Activated CD8-positive, alpha-beta T cell treated with anti-CD3 and anti-CD28 coated beads for 36 hours (primary cell): ENCODE measurements at places on chromosomes 6 and 20. TPM values are rescaled to one million over a fixed set of nuclear protein-coding genes. Genes with fewer than 3 reads are reported as not detected.

DNA sequence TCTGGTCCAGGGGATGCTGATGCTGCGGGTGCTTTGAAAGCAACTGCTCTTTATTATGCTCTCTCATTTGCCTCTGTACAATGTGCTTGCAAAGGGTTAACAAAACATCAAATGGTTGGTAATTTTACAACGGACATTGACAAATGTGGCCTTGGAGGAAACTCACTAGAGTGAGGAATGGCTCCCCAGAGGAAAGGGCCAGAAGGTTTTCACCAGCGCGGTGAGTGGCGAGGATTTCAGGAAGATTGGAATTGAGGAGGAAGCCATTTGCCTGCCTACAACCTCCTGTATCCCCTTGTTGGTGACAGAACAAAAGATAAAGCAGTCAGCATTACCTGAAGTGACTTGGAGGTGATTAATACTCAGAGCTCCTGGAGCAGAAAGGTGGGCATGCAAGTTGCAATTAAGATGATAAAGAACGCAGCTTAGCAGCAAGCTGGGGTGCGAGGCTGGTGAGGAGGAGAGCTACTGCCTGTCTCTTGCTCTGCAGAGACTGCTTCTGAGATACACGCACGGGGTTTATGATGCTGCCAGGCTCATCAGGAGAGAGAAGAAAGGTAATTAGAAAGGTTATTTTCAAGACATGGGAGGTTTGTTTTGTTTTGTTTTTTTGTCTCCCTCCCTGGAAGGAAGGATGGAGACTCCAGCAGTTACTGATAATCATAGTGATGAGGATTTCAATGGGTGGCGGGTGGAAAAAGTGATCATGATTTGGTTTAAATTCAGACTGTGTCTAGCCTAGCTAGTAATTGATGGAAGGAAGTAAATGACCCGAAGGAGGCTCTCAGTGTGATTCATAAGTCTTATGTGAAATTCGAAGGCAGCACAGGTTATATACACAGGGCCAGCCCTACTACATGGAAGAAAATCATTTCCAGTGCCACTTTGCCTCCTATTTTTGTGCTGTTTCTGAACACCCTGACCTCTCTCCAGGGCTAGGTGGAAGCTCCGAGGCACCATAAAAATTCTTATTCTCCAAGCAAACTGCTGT, 141.6 kb upstream of the DTNBP1 start:
- H3K27ac ChIP-seq, result no peak overlapping the region
- DNase-seq, result no peak
- H3K27me3 ChIP-seq, result no peaks in the 10 kb centered on the region
- H3K4me1 ChIP-seq, result no peaks in the 10 kb centered on the region
- no peaks in the 10 kb centered on the region for H3K36me3 ChIP-seq

DNA sequence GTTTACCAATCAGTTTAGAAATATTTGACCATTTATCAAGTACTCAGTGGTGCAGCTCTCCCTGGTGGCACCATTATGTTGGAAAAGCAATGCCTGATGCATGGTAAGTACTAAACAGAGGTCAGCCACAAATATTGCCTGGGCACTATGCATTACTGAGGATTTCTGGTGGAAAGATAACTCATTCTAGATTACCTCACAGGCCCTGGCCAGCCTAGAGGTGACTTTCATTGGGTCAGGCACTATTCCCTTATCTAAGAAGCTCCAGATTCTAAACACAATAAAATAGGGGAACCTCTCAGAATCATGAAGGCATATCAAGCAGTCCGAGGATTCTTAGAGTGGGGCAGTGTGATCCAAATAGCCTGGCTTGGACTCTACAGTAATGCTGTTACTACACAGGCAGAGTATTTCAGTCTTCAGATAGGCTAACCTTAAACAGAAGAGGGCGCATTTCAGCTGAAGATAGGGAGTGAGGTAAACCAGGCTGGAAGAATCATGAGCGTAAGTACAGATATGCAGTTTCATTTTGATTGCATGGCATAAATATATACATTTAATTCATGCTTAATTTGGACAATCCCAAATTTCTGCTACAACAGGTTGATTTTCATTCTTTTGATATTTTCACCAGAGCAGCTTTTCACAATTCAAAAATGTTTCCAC, 12.1 kb downstream of the LGSN start:
- H3K27me3 ChIP-seq, result peaks cover 3% of the 10 kb centered on the region
- H3K36me3 ChIP-seq, result no peaks in the 10 kb centered on the region
- H3K4me3 ChIP-seq, result no peak overlapping the region
- no peak for DNase-seq

DNA sequence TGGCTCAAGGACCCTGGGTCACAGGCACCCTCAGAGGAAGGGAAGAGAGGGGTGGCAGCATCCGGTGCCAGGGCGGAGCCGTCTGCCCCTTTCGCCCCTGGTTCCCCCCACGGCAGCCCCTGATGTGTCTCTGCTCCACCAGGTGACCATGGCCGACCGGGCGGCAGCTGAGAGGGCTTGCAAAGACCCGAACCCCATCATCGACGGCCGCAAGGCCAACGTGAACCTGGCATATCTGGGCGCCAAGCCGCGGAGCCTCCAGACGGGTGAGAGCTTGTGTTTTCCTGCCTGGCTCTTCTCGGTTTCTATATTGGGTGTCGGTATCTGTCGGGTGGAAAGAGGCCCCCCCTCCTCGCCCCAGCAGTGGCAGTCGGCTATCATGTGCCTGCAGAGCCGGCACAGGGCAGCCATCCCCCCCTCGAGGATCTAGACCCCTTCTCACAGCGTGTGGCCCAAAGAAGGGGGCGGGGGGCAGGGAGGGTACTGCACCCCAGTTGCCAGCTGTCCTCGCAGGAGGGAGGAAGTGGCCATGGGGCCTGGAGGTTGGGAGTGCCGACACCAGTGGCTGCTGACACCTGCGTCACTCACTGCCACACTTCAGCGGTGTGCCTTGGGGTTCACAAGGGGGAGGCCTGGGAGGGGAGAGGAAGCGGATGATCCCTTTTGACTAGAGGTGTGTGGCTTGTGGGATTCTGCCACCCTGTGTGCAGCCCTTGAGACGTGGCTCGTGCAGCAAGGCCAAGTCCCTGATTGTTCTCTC, 1.5 kb downstream of the RBM38 start:
- DNase-seq, result peak; percentile 88
- H3K4me3 ChIP-seq, result peak overlapping the region; percentile 84
- H3K4me1 ChIP-seq, result peaks cover 50% of the 10 kb centered on the region
- H3K27ac ChIP-seq, result peak overlapping the region; percentile 93

- peaks cover 13% of the 10 kb centered on the region for H3K36me3 ChIP-seq
- peak; percentile 13 for DNase-seq
- H3K27me3 ChIP-seq, result no peaks in the 10 kb centered on the region
- peaks cover 30% of the 10 kb centered on the region for H3K4me1 ChIP-seq
These were observed 76.4 kb downstream of the SSR1 start for GRCh38 chr6:7236306-7237209.

DNA sequence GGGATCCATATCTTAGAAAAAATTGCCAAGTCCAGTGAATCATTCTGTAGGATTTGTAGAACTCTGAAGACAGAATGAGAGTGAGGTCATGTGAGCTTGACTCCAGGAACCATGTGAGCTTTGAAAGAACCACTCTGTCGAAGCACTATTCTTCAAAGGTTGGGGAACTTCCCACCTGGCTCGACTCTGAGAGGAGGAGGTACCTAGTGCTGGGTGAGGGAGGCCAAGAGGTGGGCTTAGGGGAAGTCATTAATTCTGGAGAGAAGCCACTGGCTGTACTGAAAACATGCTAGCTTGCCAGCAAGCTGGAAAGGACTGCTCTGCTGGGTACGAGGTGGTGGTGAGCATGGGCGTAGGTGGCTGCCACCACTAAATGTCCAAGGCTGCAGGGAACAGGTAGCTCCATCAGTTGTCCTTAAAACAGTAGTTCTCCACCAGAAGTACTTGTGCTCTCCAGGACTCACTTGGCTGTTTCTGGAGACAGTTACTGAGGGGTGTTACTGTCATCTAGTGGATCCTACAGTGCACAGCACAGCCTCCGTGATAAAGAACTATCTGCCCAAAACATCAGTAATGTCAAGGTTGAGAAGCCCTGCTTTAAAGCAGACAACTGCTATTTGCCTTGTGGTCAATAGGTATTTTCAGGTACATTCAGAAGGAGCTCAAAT, 34.7 kb upstream of the SYNJ2 start:
- H3K36me3 ChIP-seq, result peaks cover 50% of the 10 kb centered on the region
- peak; percentile 36 for DNase-seq
- no peak overlapping the region for H3K4me3 ChIP-seq
- peak overlapping the region; percentile 62 for H3K27ac ChIP-seq
- peaks cover 32% of the 10 kb centered on the region for H3K4me1 ChIP-seq

DNA sequence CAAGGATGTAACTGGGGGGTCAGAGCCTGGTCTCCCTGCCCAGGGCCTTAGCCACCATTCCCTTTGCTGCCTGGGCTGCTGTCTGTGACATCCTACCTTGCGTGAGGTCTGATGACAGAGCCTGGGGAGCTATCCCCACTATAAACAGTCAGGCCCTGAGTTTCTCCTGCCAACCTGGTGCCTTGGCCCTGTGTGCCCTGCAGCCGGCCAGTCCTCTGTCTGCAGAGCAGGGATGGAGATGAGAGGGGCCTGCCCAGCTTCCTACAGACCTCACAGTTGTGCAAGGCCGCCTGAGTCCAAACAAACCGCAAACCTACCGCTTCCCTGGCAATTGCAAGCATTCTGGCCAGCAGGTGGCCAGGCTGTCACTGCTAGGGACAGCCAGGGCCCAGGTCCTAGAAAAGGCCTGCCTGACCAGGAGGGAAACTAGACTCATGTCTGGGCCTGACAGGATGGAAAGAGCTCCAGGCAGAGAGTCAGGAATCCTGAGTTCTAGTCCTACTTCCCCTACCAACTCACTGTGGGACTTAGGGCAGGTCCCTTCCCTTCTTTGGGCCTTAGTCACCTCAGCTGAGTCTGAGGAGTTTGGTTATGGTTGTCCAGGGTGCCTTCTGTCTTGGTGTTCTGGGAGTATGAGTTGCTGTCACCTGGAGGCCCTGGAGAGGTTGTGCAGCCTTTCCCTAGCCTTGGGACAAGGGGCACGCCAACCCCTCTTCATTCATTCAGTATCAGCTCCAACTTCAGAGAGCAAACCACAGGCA, 86.2 kb downstream of the VEGFA start:
- DNase-seq, result no peak
- H3K4me1 ChIP-seq, result no peaks in the 10 kb centered on the region
- H3K4me3 ChIP-seq, result no peak overlapping the region
- H3K27ac ChIP-seq, result no peak overlapping the region
- no peaks in the 10 kb centered on the region for H3K36me3 ChIP-seq

DNA sequence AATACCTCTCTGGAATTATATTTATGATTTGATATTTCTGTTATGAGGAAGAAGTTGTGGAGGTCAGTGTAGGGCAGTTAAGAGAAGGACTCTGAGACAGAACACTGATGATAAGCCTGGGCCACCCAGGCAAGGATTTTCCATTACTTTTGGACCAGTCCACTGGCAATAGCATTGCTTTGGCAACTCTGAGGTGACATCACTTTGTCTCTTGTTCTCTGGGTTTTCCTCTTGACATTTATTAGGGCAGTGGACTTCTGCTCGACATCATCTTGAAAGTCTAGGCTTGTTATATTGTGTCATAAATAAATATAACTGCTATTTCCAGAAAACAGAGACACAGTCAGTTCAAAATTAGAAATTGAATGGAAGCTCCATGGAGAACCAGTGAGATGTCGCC, 268.0 kb downstream of the SMOC2 start:
- H3K4me3 ChIP-seq, result no peak overlapping the region
- H3K36me3 ChIP-seq, result no peaks in the 10 kb centered on the region

DNA sequence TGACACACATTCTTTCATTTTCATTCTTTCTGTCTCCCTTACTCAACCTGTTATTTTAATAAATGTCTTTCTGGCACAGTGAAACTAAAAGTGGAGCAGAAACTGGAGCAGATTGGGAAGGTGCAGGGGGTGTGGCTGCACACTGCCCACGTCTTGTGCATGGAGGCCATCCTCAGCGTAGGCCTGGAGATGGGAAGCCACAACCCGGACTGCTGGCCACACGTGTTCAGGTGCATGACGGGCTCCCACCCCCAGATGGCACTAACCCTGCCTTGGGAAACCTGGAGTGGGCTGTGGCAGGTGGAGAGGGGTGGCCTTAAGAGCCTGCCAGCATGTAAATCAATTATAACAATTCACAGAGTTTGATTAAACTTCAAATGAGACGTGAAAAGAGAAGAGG, 71.4 kb upstream of the PBOV1 start:
- H3K27me3 ChIP-seq, result peaks cover 2% of the 10 kb centered on the region
- no peak overlapping the region for H3K27ac ChIP-seq
- H3K36me3 ChIP-seq, result no peaks in the 10 kb centered on the region
- peak; percentile 13 for DNase-seq
- no peak overlapping the region for H3K4me3 ChIP-seq
- H3K4me1 ChIP-seq, result peaks cover 5% of the 10 kb centered on the region

DNA sequence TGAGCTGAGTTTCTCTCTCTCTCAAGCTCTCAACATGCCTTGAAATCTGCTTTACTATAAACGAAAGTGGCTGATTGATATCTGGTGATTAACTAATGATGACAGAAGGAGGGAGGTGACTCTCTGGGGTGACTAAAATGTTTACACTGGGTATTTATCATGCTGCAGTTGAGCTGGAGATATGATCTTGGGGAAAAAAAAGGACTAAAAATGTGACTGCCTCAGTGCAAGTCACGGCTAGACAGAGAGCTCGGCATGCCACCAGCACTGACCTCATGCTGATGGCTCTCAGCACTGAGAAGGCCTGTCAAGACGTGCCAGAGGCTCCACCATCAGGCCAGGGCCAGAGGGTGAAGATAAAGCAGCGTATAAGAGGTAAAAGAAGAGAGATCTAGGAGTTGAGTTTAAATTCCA, 103.1 kb upstream of the SPACA1 start:
- no peak overlapping the region for H3K27ac ChIP-seq
- H3K27me3 ChIP-seq, result peaks cover 16% of the 10 kb centered on the region
- no peaks in the 10 kb centered on the region for H3K4me1 ChIP-seq
- no peak for DNase-seq

- no peaks in the 10 kb centered on the region for H3K36me3 ChIP-seq
- DNase-seq, result no peak
- peak overlapping the region; percentile 1 for H3K27ac ChIP-seq
These were observed 23.7 kb upstream of the PPP1R14C start for GRCh38 chr6:150119173-150119572.

- H3K4me3 ChIP-seq, result no peak overlapping the region
- H3K36me3 ChIP-seq, result no peaks in the 10 kb centered on the region
- H3K4me1 ChIP-seq, result peaks cover 22% of the 10 kb centered on the region
- no peak for DNase-seq
These were observed 2.2 kb upstream of the RAB44 start for GRCh38 chr6:36695414-36695813.

- peak; percentile 44 for DNase-seq
- H3K36me3 ChIP-seq, result no peaks in the 10 kb centered on the region
- H3K27me3 ChIP-seq, result no peaks in the 10 kb centered on the region
- peak overlapping the region; percentile 66 for H3K27ac ChIP-seq
These were observed 76.0 kb upstream of the SHLD1 start for GRCh38 chr20:5674176-5674660.

The LY6G5C gene
- total RNA-seq, result 1.6 TPM

The MMUT gene
- total RNA-seq, result 11.1 TPM

The FNDC11 gene
- total RNA-seq, result 0.27 TPM

The ZC2HC1B gene
- not detected for total RNA-seq

The ZSCAN23 gene
- total RNA-seq, result 1.6 TPM

The PPP1R14C gene
- total RNA-seq, result 0.86 TPM

The PPIL6 gene
- total RNA-seq, result 0.38 TPM

The IMPG1 gene
- not detected for total RNA-seq
